Bladder microvascular endothelial cell (primary cell): ENCODE measurements at places on chromosomes 7 and 10. TPM values are rescaled to one million over a fixed set of nuclear protein-coding genes. Genes with fewer than 3 reads are reported as not detected.

The ORAI2 gene
- 42.1 and 143 TPM in 2 replicates for total RNA-seq

The KMT2C gene
- 16.0 and 49.3 TPM in 2 replicates for total RNA-seq

The CYP3A7 gene
- total RNA-seq, result not detected in 2 replicates

The HOXA1 gene
- 0.49 and 0.63 TPM in 2 replicates for total RNA-seq

The HABP2 gene
- total RNA-seq, result under 0.01 TPM in 1 of 2 replicates, not detected in the other

The FFAR4 gene
- not detected in 2 replicates for total RNA-seq

The CCDC172 gene
- not detected in 2 replicates for total RNA-seq
